ENCODE measurements at places on chromosomes 1 and 21. TPM values are rescaled to one million over a fixed set of nuclear protein-coding genes. Genes with fewer than 3 reads are reported as not detected.

The LDLRAD1 gene
- not detected for polyA plus RNA-seq

The OR2L13 gene
- polyA plus RNA-seq, result not detected

The TSPAN1 gene
- not detected for polyA plus RNA-seq

The URB2 gene
- 5.8 TPM for polyA plus RNA-seq

The EIF3I gene
- polyA plus RNA-seq, result 149 TPM

The IVL gene
- polyA plus RNA-seq, result 0.36 TPM

The DCST1 gene
- not detected for polyA plus RNA-seq

The S100A8 gene
- 12.5 TPM for polyA plus RNA-seq

The AMY2B gene
- 16.0 TPM for polyA plus RNA-seq

The CLEC20A gene
- not detected for polyA plus RNA-seq

The ALX3 gene
- polyA plus RNA-seq, result not detected

The INAVA gene
- 4.6 TPM for polyA plus RNA-seq

- DNase-seq, result no peak
Measured at GRCh38 chr1:201406831-201407406, 7.8 kb upstream of the LAD1 start.

DNA sequence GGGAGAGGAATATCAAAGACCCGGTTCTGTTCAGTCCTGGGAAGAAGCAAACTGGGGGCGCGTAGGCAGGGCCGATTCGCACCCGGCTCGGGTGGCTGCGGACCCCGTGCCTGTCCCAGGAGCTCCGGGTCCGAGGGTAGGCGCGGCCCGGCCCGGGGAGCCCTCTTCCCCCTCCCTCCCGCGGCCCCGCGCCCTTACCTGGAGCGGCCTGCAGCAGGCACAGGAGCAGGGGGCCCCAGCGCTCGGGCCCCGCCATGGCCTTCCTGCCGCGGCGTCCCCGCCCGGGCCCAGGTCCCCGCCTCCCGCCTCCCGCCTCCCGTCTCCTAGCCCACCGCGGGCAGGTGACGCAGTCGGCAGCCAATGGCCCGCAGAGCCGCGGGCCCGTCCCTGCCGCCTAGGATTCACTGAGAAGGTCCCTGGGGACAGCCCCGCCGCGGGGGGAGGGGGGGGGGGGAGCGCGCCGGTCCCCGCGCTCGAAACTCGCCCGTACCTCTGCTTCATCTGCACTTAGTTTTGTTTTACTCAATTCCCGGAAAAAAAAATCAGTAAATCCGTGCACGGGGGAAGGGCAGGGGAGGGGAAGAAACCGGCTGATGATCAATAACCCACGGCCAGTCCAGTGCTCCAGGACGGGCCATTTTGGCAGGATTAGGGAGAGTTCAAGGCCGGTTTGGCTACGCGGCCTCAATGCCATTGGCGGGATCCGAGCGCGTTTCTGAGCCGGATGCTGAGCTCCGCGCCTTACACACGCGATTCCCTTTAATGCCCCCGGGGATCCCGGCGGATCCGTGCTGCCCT is at the start of gene IFNLR1:
Gene IFNLR1, minus strand, starts transcription at position 297 of the 798 bp plus-strand sequence. Its CDS starts 41 bp downstream, at position 256.
- DNase-seq, result no peak

DNA sequence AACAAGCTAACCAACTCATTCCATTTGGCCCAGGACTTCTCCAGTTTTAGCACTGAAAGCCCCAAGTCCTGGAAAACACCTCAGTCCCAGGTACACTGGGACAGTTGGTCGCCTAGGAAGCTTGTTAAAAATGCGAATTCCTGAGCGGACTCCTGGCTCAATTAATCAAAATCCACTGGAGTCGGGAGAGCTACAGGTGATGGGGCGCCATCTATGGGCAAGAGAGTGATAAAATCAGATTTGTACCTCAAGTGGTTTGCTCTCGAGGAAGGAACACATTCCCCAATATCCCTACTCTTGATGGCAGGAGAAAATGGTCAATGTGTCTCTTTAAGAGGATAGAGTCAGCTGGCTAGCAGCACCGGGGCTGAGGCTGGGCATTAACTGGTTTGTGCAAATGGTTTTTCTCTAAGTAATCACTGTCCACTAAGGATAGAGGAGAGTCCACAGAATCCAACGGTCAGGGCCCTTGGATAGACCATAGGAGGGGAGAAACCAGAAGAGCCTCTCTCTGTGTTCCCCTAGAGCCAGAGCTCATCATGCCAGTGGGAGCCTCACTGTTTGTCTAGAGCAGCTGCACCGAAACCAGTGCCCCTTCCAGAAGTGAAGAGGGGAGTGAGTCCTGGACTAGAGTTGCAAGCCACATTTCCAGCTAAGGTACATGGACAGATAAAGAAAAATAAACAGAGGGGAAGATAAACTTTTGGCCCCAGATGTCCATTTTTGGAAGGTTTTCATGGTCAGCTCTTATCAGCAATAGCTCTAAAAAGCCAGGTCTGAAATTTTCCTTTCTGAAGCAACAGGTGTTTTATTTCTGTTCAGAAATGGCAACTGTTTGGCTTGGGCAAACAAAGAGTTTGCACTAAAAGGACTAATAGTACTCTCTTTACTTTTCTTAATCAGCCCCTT is 148.5 kb downstream of the TENT5C start:
- DNase-seq, result peak; percentile 63

- DNase-seq, result no peak
Measured at GRCh38 chr1:116540088-116540487, 30.7 kb downstream of the CD58 start.

DNA sequence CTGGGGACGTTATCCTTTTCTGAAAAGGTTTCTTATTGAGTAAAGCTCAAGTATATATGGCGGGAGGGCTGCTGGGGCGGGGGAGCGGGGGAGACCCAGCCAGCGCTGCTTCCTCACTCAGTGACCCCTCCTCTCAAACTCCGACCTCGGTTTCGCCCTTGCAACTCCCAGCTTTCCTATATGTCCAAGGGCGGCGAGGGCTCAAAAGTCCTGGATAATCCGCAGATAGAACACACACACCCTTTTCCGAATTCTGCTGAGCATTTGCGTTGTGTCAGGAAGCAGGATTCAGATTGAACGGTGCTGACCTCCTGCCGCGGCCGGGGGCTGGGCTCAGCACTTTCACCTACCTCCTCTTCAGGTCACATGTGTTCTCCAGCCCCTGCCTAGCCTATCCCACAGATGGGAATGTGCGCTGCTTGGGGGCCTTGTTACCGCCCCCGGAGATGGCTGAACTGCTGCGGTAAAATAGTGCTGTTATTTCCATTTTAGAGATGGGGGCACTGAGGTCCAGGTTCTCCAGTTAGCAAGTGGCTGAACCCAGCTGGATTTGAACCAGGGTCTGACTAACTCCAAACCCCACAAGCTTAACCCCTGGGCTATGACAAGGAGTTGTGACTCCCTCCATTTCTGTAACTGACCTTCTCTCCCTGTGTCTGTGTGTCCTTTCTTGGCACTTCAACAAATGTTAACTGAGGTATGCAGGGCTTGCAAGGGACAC is 795 bp upstream of the AHDC1 start:
- DNase-seq, result no peak

DNA sequence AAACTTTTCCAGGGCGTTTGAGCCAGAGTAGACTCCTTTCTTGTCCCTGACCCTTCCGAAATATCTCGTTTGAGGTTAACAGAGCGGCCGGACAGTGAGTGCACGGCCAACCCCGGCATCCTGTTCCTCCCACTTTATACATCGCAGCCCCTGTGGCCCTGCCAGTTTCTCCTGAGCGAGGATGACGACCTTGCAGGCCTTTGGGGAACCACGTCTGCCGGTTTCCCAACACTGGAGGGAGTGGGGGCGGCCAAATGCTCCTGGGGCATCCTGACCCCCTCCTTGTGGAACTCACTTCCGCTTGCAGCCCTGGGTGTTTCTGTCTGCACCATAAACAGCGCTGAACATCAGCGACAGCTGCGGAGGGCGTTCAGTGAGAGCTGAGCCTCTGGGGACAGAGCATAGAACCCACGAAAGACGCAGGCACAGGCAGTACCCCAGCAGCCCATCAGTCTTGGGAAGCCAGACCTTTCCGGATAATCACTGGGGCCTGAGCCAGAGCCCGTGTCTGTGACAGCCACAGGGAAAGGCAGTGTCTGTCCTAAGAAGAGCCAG is 4.8 kb upstream of the KCNAB2 start:
- DNase-seq, result no peak

- peak; percentile 76 for DNase-seq
Measured at GRCh38 chr1:30877205-30877912, 31.2 kb downstream of the SDC3 start.

DNA sequence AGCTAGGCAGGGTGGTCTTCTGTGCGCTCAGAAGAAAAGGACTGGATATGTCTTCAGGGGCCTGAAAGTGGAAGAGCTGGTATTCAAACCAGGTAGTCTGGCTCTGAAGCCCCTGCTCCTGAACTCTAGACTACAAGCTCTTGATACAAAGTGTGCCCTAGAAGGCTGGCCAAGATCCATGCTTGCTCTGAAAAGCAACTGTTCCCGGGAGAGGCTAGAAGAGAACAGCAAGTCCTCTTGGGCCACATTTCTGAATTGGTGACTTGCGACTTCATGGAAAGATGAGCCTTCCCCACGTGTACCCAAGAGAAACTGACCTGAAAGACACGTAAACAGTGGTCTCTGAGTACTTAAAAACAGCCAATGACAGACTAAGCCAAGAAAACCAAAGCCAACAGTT is 123.3 kb upstream of the GRIK3 start:
- no peak for DNase-seq

GRCh38 chr1:19397217-19397945 is 85.3 kb downstream of the SLC66A1 start:
- DNase-seq, result no peak

- peak; percentile 77 for DNase-seq
Measured at GRCh38 chr1:43530483-43531106, at the start of gene PTPRF. PTPRF (plus strand) TSS chr1:43530883; CDS start chr1:43545076, 14,193 bp downstream.

DNA sequence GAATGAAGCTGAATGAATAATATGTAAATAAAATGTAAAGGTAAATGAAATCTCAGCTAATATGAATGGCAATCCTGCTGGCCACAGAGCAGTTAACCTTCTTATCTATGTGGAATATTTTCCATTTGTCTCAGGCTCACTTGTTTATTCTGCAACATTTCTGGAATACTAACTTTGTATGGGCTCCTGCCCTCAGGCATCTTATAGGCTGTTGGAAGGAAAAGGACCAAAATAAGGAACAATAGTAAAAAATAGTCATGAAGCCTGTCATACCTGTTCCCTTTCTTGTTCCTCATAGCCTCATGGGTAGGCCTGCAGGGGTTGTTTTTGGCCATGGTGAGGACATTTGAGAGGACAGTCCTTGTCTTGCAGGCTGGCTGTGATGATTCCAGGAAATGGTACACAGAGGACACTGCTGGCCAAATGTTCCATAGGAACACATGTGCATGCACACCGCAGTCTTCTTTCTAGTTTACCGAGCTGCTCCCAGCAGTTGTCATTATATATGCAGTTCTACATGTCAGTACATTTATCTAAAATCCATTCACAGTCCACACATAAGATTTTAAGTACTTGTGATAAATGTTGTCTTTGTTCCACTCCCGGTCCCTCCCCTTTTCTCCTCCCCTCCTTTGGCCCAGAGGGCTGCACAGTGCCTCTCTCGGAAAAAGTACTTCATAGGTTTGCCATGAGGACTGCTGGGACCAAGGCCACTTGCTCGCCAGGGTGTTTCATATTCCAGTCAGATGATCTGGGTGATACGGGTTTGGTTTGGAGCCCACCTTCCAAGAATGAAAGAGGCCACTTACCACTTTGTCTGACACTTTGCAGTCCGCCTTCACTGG is 15.2 kb upstream of the KCNQ4 start:
- DNase-seq, result no peak

DNA sequence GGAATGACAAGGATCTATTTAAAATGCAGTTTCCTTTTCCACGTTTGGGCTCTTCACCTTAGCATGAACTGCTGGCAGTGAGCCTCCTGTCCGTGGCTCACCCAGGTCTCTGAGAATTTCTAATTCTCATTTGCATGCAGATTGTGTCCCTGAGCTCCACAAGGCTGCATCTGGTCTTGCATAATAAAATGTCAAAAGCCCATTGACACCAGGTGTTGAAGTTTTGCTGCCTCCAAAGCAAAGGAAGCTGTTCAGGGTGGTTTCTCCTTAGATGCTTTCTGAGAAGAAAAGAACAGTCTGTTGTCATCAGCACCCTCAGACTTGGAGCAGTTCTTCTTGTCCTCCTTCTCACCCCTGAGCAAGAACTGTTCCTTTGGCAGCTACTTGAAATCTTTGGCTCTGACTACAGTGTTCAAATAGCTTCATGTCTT is 433.1 kb upstream of the KAZN start:
- DNase-seq, result no peak

DNA sequence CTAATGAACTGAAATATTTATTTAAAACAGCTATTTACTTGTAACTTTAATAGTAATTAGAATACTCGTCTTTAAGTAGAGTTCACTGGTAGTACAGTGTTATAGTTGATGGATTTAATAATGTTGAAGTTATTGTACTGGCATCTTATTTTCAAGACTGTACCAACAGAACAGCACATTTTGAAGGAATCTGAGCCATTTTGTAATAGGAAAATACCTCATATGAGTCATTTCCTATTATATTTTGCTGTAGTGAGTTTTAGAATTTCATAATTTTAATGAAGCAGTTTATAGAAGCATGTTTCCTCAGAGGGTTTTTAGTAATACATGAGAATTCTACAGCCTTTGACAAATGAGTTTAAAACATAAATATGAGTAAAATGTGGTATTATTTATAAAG is 258.3 kb downstream of the OLFM3 start:
- no peak for DNase-seq

DNA sequence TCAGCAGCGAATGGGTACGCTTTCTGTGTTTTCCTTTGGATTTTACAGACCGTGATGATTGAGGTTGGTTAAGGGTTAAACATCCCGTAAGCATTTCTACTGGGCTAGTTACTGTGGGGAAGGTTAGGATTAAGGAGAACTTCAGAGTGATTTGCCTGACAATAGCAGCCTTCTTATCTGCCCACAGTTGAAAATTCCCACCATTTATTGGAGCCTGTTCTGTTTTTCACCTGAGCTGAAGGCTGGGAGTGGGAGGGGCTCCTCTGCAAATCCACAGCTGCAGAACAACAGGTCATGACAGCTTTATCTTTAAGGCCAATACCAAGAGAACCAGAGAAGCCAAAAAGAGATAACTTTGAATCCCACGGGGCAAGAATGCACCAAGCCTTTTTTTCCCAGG is 168.6 kb downstream of the KAZN start:
- DNase-seq, result no peak
